Inflammatory macrophage treated with lipopolysaccharide for 4 hours (primary cell): ENCODE measurements at places on chromosomes 5 and 9.

- peak; percentile 98 for DNase-seq
These were observed 86.0 kb upstream of the TNFSF8 start for GRCh38 chr9:115016344-115016743.

DNA sequence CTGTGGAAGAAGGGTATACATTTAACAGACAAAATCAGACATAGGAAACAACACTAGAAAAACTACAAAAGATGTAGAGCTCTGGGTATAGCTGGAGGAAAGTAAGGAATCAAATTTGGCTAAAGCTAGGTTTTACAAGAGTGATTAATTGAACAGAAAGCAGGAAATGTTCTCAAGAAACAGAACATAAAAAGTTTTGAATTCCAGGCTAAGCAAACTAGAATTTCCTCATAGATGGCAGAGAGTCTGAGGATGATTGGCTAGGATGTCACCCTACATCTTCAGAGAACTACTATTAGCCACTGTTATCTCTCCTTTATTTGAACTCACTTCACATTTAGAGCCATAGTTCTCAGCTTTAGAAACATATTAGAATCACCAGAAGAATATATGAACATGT is 502.1 kb upstream of the PAPPA start:
- no peak for DNase-seq

GRCh38 chr9:71177901-71178300 is 56.5 kb upstream of the TRPM3 start:
- DNase-seq, result no peak

DNA sequence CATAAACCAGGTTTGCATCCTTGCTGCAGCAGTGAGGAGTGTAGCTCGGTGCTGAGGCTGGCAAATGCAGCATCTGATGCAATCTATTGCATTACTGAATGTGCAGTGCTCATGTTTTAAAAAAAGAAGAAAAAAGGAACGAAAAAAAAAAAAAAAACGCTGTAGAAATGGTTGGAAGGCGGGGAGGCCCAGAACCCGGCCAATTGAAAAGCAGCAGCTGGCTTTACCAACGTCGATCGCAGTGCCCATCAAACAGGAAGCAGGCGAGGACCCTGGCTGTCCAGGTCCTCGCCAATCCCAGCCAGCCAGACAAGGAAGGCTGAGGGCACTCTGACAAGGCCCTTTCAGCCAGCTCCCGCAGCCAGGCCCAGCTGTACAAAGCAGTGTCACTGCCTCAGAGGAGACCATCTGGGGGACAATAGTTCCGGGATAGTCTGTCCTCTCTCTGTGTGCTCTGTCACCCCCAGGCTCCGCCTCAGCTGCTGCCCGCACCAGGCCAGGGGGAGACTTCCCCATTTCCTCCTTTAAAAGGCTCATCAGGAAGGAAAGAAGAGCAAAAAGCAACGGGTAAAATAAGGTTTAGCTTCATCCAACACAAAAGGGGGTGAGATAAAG is 21.8 kb upstream of the CPEB4 start:
- DNase-seq, result peak; percentile 84

DNA sequence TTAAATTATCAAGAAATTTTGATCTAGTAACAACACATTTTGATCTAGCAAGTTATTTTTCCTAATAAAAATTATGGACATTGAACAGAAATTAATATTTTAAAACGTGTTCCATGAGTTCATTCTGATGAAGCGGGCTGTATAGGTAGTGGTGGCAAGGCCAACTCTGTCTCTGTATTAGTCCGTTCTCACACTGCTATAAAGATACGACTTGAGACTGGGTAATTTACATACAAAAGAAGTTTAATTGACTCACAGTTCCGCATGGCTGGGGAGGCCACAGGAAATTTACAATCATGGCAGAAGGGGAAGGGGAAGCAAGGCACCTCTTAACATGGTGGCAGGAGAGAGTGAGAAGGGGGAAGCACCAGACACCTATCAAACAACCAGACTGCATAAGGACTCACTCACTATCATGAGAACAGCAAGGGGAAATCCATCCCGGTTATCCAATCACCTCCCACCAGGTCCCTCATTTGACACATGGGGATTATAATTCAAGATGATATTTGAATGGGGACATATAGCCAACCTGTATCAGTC is 61.2 kb downstream of the TMEM232 start:
- no peak for DNase-seq

DNA sequence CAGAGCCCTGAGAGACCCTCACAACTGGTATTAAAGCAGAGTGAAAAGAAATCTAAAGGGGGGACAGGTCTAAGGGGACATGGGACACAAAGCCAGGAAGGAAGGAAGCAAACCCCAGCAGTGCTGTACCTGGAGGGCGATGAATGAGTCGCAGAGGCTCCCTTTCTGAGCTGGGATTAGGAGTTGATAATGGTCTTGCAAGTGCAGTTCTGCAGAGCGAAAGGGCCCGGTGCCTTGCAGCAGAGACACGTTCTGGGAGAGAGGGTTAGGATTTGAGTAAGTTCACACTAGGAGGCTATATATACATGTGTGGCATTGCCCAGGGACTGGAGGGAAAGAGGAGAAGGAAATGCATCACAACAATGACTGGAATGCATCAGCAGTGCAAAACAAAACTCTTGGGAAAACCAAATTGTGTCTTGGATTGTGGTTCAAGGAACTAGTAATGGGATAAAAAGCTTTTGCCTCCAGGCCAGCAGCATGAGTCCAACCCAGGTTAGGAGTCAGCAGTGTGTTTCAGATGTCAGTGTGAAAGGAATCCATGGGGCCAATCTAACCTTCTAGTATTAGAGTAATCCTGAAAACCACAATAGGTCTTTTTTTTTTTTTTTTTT is 38.8 kb upstream of the LIFR start:
- no peak for DNase-seq

DNA sequence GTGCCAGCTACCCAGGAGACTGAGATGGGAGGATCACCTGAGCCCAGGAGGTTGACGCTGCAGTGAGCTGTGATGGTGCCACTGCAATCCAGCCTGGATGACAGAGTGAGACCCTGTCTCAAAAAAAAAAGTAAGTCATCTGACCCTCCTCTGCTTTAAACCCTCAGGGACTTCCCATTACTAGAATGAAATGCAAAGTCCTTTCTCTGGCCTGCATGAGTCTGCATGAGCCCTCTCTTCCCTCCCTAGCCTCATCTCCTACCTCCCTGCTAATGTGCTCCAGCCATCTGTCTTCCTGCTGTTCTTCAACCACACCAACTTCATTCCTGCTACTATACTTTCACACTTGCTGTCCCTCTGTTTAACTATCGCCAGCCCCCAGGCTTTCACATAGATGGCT is 15.3 kb downstream of the IL5 start:
- no peak for DNase-seq

DNA sequence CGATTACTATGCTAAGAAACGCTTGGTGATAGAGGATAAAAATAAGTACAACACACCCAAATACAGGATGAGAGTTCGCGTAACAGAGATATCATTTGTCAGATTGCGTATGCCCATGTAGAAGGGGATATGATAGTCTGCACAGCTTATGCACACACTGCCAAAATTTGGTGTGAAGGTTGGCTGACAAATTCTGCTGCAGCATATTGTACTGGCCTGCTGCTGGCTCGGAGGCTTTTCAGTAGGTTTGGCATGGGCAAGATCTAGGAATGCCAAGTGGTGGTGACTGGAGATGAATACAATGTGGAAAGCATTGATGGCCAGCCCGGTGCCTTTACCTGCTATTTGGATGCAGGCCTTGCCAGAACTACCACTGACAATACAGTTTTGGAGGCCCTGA is 208.4 kb downstream of the PDZD2 start:
- DNase-seq, result no peak

DNA sequence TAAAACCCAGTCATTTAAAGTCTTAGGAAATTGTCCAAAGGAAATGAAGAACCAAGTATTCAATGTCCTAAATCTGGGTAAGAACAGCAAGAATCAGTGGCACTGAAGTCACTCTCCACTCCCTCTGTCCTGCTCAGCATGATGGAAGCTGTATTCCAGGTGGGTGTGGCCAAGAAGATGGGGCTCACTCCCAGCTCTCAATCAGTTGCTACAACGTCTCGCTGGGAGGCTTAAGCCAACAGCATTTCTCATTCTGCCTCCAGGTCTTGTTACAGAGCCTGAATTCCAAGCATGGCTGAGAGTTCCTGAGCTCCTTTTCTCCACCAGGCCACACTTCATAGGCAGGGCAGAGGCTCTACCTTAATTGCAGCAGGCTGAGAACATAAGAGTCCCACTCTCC is 41.2 kb upstream of the TRIO start:
- no peak for DNase-seq

GRCh38 chr5:82276800-82277612 is 1.1 kb downstream of the RPS23 start:
- no peak for DNase-seq

- no peak for DNase-seq
These were observed 29.3 kb downstream of the CATSPER3 start for GRCh38 chr5:134997015-134997414.

DNA sequence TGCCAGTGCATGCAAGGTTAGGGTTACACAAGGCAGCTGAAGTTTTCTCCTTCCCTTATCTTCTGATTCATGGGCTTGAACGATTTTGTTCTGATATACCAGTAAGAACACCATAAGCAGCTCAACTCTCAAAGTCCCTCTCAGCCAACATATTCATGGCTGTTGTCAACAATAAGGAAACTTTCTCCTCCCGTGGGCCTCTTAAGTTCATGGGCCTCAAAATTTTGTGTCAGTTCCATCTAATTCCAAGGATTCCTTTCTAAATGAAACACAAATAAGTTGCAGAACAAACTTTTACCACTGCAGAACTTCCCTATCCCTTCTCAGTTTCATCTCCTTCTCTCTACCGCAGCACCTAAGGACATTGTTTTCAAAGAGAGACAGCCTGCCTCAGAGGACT is 23.6 kb upstream of the CAST start:
- no peak for DNase-seq

DNA sequence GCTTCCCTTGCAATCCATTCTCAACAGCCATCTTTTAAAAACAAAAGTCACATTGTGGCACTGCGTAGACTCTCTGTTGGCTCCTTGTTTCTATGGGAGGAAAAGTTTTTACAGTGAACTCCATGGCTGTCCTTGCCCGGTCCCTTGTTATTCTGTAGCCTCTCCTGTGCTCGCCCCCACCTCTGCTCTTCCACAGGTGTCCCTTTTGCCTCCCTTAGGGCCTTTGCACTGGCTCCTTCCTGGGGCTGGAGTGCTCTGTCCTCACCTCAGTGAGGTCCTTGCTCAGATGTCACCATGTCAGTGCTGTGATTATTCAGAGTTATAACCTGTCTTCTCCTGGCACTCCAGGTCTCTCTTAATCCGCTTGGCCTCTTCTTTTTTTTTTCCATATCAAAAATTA is 308.8 kb downstream of the DOCK8 start:
- DNase-seq, result no peak

- DNase-seq, result no peak
These were observed 762 bp downstream of the SNCAIP start for GRCh38 chr5:122312591-122313406.

- no peak for DNase-seq
These were observed 34.5 kb downstream of the BRINP1 start for GRCh38 chr9:119334745-119335144.

GRCh38 chr5:180155365-180155926 is 53.6 kb downstream of the RASGEF1C start:
- DNase-seq, result no peak
